ENCODE measurements at places on chromosomes 4 and X.

DNA sequence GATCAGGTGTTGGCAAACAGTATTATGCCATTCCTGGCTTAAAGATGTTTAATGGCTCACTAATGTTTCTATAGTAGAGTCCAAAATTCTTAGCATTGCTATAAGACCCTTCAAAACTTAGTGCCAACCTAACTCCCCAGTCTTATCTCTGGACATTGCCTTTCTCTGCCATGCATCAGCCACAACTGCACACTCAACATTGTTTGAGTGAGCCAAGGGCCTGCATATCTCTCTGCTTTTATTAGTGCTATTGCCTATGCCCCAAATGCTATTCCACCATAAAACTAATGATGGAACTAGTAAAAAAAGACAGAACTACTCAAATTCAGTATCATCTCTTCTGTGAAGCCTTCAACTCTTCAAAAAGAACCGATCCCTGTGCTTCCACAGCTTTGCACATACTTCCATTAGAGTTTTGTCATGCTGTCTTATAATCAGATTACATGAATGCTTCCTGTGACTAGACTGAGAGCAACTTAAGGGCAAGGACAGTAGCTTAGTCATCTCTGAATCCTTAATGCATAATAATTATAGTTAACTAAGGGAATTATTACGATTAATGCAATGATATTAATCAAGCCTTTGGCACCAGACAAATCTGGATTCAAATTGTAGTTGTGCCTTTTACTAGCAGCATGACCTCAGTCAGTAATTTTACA, 53.7 kb downstream of the CHM start:
- DNase-seq: no peak

DNA sequence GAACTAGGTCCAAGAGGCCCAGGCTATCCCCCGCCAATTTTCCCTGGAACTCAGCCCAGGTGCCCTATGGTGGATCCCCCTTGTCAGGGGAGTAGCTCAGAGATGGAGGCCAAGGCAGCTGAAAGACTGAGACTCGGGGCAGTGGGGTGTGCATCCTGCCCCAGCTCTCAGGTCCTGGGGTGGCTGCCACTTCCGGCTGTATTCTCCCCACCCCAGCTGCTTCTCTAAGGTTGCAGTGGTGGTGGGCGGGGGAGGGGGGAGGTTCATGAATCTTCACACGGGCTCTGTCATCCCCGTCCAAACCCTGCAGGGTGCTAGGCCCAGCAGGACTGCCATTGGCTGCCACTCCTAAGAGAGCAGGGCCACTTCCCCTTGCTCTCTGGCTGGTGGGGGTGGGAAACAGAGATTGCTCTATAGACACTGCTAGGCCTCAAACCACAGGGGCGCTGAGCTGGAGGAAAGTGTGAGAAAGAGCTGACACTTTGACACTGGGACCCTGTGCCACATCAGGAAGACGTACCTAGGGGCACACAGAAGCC, 1.5 kb downstream of the SASH3 start:
- no peak for DNase-seq

GRCh38 chr4:130288576-130288975, 1192.6 kb downstream of the C4orf33 start:
- no peak for DNase-seq

DNA sequence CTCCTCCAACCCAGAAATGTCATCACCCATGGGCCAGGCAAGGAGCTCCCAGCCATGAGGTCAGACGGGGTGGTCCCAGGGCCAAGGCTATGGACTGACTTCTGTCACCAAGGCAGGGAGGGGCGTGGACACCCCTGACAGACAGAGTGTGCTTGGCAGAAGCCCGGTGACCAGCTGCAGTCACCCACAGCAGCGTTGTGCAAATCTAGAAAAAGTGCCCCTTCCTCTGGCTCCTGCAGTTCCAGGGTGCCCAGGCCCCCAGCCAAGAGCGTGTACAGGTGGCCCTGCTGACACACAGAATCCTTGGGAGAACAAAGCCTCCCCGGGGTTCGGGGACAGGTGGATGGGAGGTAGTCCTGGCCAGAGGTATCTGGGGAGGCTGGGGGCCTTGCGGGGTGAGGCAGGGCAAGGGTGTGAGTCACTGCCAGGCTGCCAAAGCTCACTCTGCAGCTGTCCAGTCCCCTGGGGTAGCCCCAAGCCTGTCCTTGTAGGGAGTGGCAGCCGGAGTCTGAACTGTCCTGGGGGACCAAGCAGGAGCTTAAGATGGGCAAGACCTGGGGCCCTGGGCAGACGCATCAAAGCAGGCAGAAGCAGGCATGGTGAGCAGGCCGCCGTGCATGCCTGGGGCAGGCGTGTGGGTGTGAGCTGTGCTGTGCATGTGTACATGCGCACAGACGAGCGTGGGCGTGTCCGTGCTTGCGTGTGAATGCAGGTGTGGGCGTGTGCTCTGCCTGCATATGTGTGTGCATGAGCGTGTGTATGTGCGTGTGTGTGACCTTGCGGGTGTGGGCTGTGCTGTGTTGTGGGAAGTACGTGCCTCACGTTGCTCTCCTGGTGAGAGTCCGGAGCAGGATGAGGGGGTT, 3.3 kb downstream of the MYL5 start:
- DNase-seq: no peak

GRCh38 chrX:9586992-9587392, 122.1 kb downstream of the TBL1X start:
- peak; percentile 21 for DNase-seq

- DNase-seq: no peak
Observed at GRCh38 chrX:41491267-41492004, 44.3 kb downstream of the NYX start.

GRCh38 chr4:105896461-105896942, 1.2 kb downstream of the NPNT start:
- no peak for DNase-seq

- no peak for DNase-seq
Observed at GRCh38 chr4:73707269-73707875, 33.0 kb upstream of the CXCL8 start.

GRCh38 chr4:104500442-104500841, 5.7 kb upstream of the CXXC4 start:
- DNase-seq: no peak

- peak; percentile 56 for DNase-seq
Observed at GRCh38 chr4:169566021-169566818, 46.2 kb downstream of the NEK1 start.

- DNase-seq: no peak
Observed at GRCh38 chr4:81470456-81471297, 1.0 kb downstream of the RASGEF1B start.

DNA sequence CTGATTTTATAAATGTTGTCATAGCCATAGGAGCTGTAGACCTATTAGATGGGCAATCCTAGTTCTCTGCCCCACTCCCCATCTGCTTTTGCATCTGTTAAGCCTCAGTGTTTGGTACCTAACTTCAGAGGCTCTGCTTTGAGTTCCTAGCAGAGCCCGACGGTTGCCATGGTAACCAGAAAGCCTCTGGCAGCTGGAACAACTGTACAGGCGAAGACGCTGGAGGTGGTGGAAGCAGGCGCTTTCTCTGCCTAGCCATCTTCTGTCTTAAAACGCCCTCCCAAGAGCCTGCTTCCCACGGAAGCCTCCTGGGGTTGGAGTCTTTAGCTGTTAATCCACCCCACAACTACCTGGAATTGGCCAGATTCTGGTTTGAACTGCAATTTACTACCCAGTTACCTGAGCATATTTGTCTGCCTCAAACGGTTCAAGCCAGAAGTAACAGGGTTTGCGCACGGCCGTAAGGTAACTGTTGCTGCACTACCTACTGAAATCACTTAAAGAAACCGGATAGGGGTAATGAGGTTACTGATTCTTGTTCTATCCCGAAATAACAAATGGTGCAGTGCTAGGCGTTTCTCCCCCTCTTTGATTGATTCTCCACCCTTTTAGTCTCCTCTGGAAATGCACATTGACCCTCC, 1.0 kb upstream of the GABRG1 start:
- DNase-seq: peak; percentile 53

DNA sequence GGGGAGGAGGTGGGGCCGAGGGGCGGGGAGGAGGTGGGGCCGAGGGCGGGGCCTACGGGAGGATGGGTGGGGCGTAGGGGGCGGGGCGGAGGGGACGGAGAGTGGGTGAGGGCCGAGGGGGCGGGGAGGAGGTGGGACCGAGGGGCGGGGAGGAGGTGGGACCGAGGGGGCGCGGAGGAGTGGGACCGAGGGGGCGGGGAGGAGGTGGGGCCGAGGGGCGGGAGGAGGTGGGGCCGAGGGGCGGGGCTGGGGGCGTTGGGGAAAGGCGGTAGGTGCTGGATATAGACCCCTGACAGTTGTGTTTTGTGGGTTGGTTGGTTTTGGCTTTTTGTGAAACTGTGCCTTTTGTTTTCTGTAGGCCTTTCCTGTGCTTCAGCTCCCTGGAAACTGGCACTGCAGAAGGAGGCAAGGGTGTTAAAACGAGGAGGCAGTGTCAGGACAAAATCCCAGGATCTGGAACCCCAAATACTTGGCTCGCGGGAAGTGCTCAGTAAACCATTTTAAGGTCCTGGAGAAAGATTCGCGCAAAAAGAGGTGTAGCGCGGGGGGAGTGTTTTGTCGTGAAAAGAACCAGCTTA, 580 bp upstream of the MMGT1 start:
- peak; percentile 84 for DNase-seq

- DNase-seq: no peak
Observed at GRCh38 chr4:113255628-113256027, 206.2 kb downstream of the ANK2 start.

GRCh38 chrX:71053217-71053621, 14.9 kb downstream of the SNX12 start:
- no peak for DNase-seq

GRCh38 chrX:41198410-41198809, 113.2 kb downstream of the USP9X start:
- DNase-seq: no peak

DNA sequence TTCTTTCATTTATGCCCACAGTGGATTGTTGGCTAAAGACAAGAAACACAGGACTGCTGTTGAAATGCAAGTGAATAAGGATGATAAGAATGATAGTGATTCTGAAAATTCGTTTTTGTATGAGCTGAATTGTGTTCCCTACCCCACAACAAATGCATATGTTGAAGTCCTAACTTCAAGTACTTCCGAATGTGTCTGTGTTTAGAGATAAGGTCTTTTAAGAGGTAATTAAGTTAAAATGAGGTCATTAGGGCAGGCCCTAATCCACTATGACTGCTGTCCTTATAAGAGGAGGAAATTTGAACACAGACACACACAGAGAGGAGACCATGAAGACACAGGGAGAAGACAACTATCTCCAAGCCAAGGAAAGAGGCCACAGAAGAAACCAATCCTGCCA, 126.6 kb upstream of the ACSL4 start:
- no peak for DNase-seq

GRCh38 chr4:30882995-30883675, 163.0 kb downstream of the PCDH7 start:
- DNase-seq: no peak

- DNase-seq: no peak
Observed at GRCh38 chr4:79233820-79234219, 92.0 kb downstream of the NAA11 start.

DNA sequence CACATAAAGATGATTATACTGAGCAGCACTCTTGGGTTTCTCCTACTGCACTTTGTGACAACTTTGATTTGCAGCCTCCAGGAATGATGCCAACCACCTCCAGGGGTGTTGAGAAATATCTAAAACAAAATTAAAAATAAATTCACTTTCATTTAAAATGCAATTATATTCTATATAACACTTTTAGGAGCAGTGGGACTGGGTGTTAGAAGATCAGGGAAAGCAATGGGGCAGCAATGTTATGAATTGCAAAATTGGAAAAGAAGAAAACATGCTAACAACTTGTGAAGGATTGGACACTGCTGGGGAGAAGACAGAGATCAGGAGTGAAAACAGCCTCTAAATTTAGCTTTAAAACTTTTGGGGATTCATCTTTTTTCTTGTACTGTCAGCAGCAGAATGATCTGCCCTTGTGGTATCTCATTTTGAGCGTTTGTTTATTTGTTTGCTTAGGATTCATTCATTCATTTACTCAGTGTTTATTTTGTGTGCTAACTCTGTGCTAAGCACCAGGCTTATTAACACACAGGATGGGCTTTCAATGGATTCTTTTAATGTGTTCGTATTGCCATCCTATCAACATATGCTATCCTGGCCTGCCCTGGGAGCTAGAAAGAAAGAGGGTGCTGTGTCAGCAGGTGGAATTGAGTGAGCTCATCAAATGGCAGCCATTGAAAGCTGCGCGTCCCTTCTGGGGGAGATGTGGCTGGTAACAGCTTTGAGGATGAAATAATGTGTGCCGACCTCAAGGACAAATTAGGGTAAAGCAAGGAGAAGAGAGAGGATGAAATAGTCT, 96.5 kb downstream of the FRMPD4 start:
- DNase-seq: no peak

DNA sequence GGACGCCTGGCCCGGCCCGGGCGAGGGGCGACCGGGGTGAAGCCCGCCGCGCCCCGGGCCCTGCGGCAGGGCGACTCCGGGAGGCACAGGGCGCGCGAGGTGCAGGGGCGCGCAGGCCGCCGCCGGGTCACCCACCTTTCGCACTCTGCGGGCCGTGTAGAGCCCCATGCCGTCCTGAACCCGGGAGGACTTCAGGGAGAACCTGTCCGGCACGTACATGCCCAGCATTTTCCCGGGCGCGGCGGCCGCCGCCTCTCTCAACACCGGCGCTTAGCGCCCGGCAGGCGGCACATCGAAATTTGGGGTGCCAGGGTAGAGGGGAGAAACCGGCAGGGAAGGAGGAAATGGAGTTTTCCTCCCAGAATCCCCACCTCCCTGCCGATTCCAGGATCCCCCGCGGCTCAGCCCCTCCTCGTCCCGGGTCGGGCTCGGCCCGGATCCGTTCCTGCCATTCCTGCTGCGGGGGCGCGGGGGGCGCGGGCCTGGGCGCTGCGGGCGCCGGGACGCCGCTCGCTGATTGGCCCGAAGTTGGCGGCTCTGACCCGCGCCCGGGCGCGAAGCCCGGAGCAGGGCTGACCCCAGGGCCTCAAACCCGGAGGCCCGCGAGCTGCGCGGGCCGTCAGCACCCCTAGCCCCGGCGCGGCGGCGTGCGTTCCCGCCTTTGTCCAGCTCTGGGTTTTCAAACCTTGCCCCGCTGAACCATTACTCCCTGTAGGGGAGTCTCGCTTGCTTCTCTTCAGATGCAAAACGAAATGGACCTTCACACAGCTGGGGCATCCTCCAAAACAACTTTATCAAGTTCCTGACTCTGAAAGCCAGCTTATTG, at the start of gene PRDM5:
Gene PRDM5, minus strand, starts transcription at position 346 of the 826 bp plus-strand sequence. Its CDS starts 118 bp downstream, at position 228.
- DNase-seq: peak; percentile 47

DNA sequence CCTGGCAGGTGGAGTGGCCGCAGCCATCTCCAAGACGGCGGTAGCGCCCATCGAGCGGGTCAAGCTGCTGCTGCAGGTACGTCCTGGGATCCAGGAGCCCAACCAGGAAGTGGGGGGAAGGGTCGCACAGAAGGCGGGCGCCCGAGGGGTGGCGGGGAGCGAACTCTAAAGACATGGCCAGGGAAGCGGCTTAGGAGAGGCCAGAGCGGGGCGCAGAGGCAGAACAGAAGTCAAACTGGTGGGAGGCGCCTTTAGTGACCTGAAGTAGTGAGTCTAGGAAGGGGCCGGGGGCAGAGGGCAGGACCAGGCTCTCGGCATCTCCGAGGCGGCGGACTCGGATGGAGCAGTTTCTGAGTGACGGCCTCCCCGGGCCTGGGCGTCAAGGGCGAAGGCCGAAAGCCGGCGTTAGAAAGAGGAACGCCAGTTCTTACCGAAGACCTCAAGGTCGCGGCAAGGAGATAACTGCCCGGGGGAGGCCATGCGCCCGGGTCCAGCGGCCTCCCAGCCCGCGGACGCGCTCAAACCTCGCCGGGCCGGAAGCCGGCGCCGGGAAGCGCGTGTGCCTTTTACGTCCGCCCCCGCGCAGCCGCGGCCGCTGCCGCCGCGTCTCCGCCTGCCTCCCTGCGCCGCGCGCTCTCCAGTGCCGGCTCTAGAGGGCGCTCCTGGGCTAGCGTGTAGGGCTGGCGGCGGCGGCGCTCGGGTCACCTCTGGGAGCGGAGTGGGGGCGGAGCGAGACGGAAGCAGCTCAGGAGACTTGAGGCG, 488 bp downstream of the SLC25A5 start:
- peak; percentile 87 for DNase-seq

All from BE2C (cell line).